ENCODE measurements at places on chromosomes 5 and 9.

DNA sequence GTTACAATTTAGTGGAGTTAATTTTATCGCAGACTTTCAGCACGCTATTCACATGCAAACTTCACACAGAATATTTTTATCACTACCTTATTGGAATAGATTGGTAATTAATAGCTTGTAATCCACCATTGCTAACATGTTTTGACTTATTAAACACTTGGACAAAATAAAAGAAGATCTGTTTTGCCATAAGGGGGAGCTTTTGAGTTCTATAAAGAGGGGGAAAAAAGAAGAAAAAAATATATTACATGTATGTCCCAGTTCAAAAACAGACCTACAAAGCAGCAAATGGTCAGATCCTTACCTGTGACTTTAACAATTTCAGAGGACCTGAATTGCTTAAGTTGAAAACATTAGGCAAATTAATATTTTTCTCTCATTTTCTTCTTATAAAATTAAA lies 1.2 kb upstream of the PAPPA start:
- DNase-seq = no peak

DNA sequence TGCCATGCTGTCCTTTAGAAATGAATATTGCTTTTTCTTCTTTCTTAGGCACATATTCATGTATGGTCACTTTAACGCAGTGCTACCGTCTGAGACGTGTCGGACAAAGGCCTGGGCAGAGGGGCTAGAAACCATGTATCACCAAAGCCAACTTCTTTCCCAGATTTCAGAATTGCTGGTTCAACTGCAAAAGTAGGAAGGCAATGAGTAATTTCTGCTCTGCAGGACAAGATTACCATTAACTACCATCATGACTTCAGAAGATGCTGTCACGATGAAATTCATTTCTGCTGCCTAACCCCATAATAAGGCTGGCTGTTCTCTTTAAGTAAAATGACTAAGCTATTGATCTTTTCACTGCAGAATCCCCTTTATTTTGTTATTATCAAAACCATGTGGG lies 306.7 kb downstream of the PDE4D start:
- no peak for DNase-seq

- DNase-seq = no peak
These were observed 54.1 kb downstream of the OSMR start for GRCh38 chr5:38899936-38900335.

GRCh38 chr9:36101916-36102741 lies 34.4 kb upstream of the GLIPR2 start:
- DNase-seq = no peak

GRCh38 chr5:75532190-75532589 lies 20.5 kb downstream of the POLK start:
- no peak for DNase-seq

- no peak for DNase-seq
These were observed 125.8 kb downstream of the PDE4D start for GRCh38 chr5:59767681-59768151.

DNA sequence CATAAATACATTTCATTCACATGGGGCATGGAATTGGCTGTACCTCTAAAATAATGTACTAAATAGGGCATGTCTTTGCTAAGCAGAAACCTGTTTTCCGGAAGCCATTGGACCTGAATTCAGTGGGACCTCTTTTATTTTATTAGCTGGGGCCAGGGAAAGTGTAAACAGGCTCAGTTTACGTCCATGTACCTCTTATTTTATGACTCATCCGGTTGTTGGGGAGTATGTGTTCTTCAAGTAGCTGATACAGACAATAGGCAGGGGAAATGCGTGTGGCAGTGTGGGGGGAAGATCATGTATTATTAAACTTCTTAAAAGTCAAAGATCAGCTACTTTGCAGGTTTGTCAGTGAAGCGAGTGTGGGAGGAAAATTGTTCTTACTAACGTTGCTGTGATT lies 1.4 kb upstream of the GDNF start:
- DNase-seq = no peak

DNA sequence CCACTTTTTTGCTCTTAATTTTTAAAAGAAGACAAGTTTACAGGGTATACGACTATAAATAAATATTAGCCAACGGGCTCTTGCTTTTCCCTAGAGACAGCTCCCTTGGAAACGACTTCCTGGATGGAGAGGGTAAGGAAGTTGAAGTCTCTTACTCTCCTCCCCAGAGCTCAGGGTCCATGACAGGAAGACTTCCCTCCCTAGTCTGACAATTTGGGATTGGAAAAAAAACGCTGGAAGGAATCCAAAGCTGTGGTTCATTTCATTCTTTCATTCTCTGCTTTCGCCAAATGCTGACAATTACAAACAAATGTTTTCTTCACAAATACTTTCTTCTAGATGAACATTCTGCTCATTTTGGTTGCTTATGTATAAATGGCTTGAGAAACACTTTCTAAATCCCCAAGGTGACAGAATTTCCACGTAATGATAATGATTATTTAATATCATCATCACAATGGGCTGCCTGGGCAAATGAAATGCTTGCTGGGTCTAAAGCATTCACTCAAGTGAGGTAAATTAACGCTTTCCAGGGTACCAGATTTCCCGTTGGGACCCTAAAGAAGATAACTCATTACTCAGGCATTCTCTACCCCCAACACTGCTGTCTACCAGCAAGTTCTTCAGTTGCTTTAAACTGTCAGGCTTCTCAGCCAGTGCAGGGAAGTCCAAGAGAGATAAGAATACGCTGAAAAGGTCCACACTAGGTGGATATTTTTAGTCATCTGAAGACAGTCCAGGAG lies 139.8 kb upstream of the SLC30A5 start:
- DNase-seq = no peak

DNA sequence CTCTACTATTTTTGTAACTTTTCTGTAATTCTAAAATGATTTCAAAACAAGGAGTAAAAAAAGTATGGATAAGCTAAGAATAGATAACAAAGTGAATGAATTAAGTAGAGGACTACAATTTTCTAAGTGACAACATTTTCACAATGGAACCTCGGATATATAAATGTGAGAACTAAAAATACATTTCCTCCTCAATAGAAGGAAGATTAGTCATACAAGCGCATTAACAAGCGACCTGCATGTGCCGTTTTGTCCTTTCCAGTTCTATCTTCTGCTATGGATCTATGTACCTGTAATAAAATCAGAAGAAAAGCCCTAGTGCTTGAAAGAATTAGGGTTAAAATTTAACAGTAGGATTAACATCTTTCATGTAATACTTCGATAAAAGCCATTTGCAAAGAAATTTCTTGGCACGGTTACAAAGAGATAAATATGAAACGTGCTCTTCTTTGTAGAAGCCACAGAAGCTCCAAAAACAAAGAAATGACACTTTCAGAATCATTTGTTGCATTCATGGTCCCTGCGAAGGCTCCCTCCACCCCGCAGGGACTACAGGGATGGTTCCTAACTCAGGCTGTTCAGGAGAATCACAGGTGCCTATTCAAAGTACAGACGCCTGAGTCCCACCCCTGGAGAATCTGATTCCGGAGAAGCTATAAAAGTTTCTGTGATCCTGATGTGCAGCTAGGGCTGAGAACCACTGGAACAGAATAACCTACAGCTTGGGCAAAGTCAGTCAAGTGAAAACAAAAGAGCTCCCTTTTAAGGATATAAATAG lies 216.6 kb upstream of the EFNA5 start:
- DNase-seq = no peak

- no peak for DNase-seq
These were observed 203.3 kb upstream of the CDH9 start for GRCh38 chr5:27241564-27242257.

GRCh38 chr5:68170826-68171558 lies 44.6 kb upstream of the PIK3R1 start:
- DNase-seq = no peak

- no peak for DNase-seq
These were observed 55.6 kb downstream of the EHMT1 start for GRCh38 chr9:137674307-137674975.

DNA sequence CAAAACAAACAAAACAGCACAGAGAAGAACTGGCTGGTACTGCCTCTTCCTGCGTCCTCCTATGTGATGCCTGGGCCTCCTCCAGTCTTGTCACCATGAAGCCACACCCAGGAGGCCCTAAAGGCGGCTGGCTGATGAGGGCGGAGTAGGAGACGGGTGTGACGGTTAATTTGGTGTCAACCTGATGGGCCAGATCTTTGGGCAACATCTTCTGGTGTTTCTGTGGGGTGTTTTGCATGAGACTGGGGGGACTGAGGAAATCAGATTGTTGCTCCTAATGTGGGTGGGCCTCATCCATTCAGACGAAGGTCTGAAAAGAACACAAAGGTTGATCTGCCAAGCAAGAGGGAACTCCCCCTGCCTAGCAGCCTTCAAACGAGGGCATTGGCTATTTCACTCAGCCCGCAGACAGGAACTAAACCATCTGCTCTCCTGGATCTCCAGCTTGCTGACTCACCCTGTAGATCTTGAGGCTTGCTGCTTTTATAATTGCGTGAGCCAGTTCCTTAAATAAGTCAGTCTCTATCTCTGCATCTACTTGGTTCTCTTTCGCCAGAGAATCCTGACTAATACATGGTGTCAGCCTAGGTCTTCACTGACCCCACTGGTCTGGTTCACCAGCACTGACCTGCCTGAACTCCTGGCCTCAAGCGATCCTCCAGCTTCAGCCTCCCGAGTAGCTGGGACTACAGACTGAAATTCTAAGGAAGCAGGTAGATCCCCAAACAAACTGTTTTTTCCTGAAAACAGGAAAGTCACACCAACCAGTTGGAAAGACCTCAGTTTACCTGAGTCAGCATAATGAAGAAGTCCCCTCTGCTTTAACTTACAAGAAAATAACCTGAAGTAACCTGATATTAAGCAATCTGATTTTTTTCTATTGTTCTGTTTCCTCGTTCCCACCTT lies 12.8 kb upstream of the ZFP62 start:
- DNase-seq = no peak

DNA sequence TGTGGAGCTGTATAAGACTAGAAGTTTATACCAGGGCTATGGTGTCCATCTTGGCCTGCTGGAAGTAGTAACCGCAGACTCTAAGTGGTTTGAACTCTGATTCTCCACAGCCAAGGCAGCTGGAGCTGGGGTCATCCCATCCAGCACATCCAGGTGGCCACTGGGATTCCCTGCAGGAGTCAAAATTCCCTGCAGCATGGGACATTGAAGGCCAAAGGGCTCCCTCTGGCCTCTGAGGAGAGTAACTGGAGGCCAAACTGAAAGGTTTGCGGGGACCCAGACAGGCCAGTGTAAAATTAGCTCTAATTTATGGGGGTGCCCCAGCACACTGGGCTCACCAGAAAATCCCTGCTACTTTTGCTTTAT lies 12.2 kb upstream of the PRXL2C start:
- peak; percentile 35 for DNase-seq

DNA sequence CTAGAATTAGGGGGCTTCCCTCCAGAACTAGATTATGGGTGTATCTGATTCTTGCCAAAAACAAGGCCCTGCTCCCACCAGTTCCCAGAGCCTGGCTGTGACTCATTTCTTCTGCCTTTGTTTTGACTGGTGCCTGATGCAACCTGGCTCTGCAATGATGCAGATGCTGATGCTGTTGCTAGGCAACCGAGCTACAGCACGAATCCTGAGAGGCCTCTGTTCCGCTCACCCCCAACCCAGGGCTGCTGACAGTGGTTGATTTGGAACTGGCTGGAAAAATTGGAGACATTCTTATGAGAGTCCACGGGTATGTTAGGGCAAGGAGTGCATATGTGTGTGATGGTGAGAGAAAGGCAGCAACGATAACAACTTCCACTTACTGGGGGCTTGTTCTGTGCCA lies 100.3 kb downstream of the NSG2 start:
- DNase-seq = no peak

DNA sequence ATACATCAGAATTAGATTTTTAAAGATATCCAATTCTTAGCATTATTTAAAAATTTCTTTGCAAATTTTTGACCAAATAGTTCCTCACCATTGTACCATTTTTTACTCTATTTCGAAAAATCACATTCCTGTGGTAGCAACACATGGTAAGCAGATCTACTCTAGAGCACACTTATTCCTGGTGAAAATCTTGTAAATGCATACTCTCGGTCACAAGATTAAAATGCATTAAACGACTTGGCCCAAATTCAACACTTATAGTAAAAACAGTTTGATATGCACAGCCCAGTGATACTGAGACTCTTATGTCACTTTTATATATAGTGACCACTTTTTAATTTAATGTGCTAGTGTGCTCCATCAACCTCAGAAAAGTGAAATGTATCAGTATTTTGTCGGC lies 208.8 kb upstream of the TARS1 start:
- DNase-seq = no peak

- DNase-seq = no peak
These were observed 399.8 kb downstream of the OSTF1 start for GRCh38 chr9:75487856-75488718.

- DNase-seq = peak; percentile 35
These were observed 44.5 kb upstream of the ANGPTL2 start for GRCh38 chr9:127166651-127167524.

DNA sequence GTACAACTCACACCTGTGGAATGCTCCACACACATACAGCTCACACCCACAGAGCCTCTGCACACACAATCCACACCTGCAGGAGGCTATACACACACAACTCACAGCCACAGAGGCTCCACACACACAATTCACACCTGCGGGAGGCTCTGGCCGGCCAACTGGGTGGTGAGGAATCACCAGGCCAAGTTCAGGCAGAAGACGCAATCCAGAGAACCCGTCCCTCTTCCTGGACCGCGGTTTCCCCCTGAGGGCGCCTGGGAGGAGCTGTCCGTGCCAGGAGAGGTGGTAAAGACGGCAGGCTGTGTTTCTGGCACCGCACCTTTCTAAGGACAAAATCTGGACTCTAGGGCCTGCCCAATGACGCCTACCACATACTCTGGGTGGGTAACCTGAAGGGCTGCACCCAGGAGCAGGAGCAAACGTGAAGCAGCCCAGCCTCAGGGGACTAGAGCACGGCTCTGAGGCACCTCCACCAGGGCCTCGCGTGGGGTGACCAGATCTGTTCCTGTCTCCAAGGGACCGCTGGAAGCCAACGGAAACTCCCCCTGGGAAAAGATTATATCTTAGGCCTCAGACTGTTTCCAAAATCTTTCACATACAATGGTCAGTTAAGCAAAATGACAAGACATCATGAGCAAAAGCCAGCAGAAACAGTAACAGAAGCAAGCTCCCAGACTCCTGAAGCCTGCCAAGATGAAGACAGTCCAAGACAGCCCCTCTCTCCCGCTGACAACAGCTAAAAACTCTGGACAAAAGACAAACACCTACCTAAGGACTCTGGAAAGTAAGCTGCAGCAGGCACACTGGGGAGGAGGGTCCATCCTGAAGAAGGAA lies 16.9 kb downstream of the CAMSAP1 start:
- DNase-seq = peak; percentile 42

DNA sequence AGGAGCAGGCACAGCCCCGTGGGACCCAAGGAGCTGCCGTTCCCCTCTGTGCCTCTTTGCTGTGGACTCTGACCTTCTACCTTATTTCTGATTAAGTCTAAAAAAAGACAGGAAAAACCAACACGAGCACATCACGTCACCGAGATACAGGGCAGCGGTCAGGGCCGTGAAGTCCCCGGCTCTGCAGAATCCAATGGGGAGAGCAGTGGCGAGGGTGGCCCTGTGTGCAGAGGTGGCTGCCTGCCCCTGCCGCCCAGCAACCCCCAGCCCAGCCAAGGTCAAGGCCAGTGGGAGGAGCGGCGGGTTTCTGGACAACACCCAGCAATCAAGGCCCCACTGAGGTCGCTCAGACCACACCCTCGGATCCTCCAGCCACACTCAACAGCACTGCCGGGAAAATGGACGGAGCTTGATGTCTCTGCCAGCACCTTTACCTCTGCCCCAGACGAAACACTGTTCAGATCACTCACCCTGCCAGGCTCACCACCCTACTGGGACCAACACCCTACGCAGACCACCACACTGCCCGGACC lies 32.7 kb upstream of the SLC9A3 start:
- DNase-seq = peak; percentile 24
